AG04450 (cell line): ENCODE measurements at places on chromosomes 1 and 21.

GRCh38 chr1:100615686-100616085 is 77.7 kb downstream of the GPR88 start:
- DNase-seq = no peak

GRCh38 chr1:29470087-29470787 is 233.9 kb downstream of the PTPRU start:
- DNase-seq = no peak

DNA sequence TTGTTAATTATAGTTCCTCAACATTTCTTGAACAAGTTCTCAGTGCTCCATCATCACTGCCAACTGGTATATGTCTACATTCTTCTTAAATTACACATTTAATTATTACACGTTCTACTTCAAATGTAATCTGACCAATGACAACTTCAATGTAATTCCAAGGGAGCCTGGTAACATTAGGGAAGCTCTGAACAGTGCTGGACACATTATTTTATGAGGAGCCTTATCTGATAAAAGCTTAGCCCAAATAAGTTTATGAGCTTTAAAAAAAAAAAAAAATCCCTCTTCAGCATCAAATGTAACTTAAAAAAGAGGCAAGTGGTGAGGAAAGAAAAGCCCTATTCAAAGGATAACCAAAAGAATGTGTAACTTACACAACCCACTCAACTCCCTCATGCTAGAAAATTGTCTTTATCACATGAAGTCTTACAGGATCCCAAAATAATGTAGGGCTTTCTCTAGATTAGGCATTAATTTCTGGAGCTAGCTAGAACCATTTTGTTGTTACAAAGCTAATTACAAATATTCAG is 35.2 kb upstream of the ABCA4 start:
- DNase-seq = no peak

- no peak for DNase-seq
Measured at GRCh38 chr1:25661043-25661815, 44.6 kb downstream of the MAN1C1 start.

DNA sequence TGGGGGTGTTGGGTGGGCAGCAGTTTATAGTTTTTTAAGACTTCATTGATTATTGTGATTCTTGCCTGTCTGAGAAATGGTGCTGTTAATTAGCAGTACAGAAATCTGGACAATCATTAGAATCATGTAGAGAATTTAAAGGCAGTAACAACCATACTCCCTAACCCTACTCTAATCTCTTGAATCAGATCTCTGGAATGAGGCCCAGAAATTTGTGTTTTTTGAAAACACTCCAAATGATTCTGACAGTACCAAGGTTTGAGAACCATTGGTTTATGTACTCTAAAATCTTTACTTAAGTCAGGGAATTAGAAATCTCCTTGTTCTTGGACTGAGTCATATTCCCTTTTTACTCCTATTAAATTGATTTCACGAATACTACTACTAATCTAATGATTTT is 24.0 kb downstream of the FNBP1L start:
- peak; percentile 15 for DNase-seq
